ENCODE measurements at places on chromosomes 3 and 15. TPM values are rescaled to one million over a fixed set of nuclear protein-coding genes. Genes with fewer than 3 reads are reported as not detected.

- no peak for DNase-seq
Measured at GRCh38 chr15:89937365-89938350, 24.9 kb upstream of the ARPIN start.

DNA sequence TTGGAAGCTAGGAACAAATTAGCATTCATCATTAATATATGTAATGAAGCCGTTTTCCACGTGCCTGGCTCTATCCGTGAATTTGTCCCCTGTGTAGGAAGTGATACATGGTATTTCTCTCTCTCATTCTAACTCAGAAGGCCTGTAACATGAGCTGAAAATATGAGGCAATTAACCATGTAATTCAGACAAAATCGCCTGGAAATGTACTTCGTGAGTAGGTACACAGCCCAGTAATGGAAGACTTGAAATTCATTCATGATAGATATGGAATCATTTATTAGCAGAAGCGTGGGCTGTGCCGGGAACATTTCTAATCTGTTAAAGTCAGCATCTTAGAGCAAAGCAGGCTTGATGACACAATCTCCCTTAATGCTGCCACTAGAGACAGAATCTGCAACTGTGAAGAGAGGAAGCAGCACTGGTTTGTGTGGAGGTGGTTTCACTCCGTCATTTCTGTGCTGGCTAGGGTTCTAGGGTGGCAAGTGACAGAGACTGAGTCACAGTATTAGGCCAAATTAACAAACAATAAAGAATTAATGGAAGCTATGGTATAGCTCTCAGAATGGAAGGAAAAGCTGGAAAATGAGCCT, 225.0 kb upstream of the PROK2 start:
- no peak for DNase-seq

DNA sequence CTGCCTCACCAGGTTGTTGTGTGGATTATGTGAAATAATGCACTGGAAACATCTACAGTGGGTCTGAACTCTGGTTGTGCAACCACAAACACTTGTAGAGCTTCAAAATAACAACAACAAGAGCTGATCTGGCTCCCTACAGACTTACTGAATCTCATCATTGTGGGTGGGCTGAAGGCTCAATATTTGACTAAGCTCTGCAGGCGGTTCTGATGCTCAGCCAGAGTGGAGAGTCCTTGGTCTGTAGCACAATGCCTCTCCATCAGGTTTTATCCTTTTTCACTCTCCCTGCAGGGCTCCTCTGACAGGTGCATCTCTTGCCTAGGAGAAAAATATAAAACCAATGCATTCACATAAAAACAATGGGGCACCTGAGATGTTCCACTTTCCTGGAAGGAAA, 456.3 kb upstream of the ONECUT1 start:
- DNase-seq, result no peak

- no peak for DNase-seq
Measured at GRCh38 chr3:116032176-116032575, 408.9 kb downstream of the GAP43 start.

GRCh38 chr3:61813636-61814035, 252.3 kb downstream of the PTPRG start:
- no peak for DNase-seq

GRCh38 chr3:171862993-171863521, 19.9 kb downstream of the TMEM212 start:
- DNase-seq, result no peak

Gene RLBP1
- not detected for total RNA-seq

Gene SNUPN
- total RNA-seq, result 23.7 TPM

Gene PIAS1
- total RNA-seq, result 59.9 TPM

Gene GTF2A2
- total RNA-seq, result 73.2 TPM

Gene HEG1
- total RNA-seq, result 87.4 TPM

DNA sequence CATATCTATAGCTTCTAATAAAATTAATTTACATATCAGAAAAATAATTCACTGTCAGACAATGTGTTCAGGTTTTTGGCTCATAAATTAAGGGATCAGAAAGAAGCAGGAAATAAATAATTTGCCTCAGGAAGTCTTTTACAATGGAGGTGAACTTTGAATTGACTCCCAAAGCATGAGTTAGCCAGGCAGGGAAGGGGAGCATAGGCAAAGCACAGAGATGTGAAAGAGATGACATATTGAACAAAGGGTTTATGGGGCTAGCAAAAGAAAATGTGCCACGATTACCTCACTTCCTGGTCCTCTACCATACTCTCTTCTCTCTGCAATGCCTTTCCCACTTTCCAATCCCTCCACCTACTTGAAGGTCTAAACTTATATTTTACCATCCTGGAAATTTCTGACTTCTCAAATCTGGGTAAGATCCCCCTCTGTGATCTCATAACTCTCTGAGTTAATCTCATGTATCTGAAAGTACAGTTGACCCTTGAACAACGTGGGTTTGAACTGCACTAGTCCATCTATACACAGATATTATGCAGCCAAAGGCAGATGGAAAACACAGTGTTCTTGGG, 4.1 kb upstream of the HEXA start:
- DNase-seq, result no peak

DNA sequence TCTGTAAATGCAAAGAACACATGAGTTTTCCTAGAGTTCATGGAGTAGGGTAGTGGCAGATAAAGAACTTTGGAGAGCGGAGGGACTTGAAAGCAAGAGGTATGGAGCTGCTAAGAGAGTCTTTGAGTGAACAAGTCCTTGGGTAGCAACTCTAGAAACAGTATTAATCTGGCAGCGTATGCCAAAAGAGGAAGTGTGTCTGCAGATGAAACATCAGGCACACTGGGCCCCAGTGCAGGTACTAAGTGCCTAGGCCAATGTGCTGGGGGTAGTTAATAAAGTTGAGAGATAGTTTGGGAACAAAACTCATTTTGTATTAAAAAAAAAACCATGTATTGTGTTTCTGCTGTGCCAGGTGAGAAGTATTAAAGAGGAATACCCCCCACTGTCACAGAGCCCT, 223.0 kb upstream of the STRIT1 start:
- DNase-seq, result no peak

Gene CCR9
- 0.31 TPM for total RNA-seq

DNA sequence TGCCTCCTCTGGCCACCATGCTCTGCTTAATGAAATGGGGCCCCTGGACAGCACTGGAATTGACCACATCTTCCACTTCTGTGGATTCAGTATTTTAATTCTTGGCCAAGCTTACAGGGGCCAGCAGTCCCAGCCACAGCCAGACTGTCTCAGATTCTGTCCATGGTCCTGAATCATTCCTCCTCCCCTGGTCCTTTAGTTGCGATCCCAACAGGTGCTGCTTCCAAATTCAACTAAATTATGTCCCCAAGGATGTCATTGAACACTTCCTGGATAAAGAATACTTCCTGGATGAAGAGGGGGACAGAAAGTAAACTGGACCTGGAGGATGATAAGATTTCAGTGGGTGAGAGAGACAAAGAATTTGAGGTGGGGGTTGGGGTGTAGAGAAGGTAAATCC, 111.1 kb upstream of the FOXB1 start:
- no peak for DNase-seq

GRCh38 chr3:114213627-114214541, 23.5 kb downstream of the ZNF80 start:
- no peak for DNase-seq

DNA sequence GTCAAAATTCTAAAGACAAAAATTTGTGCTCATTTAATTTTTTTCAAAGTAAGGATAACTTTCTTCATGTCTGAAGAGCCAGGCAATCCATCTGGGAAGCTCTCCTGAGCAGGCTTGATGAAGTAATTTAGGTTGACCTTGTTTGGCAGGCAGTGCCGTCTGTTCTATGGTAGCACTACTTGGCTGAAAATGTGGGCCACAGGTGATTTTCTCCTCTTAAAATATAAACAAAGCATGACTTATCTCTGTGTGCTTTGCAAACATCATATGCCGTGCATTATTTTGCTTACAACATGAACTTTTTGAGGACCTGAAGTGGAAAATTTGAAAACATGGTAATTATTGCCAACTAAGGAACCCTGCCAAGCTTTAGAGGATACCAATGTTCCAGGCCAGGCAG, 143.2 kb downstream of the RAP2B start:
- no peak for DNase-seq

Gene MYEF2
- 49.8 TPM for total RNA-seq

Data from sciatic nerve (tissue), 2 donors.